D721Med (cell line): ENCODE measurements at places on chromosomes 3 and 15.

- DNase-seq, result no peak
Measured at GRCh38 chr3:32882603-32883025, 64.8 kb downstream of the TRIM71 start.

DNA sequence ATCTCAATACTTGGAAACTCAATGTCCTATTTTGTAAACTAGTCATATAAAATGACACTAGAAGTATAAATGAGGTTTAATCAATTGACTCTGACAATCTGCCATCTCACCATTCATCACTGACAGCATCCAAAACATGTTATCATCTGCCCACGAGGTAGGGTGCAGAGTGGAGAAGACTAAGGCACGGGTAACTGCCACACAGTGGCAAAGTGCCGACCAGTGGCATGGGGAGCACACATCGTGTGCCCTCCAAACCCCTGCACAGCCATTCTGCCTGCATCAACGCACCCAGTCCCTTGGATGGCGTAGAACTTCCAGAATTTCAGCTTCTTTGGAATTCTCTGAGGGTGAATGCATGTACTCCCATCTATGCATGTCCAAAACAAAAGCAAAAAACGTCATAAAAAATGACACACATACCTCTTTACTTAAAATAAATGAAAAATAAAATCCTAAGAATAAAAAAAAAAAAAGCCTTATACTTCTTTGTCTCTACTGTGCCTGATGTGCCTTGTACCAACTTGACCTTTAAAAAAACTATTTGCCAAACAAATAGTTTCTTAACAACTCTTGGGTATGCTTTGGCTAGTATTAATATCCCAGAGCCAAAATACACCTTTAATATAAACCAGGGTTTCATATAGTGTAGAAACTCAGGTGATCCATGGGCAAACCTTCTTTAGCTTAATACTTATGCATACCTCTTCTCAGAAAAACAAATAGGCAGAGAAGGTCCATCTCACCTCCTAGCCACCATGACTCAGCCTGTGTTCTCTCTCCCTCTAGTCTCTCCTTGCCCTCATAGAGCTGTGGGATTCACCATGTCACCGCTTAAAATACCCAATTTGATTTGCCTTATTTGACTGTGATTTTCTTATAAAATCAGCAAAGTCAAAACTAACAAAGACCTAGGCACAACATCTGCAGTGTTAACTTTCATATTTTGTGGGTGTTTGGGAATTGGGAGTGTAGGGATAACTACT lies 12.7 kb downstream of the CPOX start:
- no peak for DNase-seq

GRCh38 chr15:32030795-32031194 lies 480 bp downstream of the CHRNA7 start:
- DNase-seq, result no peak

DNA sequence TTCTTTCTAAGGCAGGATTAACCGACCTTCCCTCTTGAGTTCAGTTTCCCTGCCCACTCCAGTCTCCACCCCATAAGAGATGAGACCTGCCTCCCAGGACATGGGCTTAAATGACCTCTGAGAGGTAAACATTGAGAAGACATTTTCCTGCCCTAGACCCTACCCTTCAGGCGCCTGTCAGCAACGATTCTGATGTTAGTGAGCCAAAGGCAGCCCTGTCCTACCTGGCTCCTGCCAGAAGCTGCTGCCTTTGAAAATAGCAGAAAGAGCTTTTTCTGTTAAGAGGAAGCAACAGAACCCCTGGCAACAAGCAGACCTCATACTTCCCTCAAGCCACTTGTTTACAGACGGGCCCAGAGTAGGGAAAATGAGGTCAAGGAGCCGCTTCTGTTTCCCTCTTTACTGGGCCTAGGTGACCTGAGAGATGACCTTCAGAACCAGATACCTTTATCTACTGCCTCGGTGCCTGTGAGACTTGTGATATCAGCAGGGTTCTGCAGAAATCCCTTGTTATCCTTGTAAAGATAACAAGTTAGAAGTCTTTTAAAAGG lies 52.0 kb downstream of the CD200R1L start:
- no peak for DNase-seq

GRCh38 chr15:87416591-87417257 lies 839.8 kb downstream of the NTRK3 start:
- no peak for DNase-seq
